ENCODE measurements at places on chromosomes 1 and 21. TPM values are rescaled to one million over a fixed set of nuclear protein-coding genes. Genes with fewer than 3 reads are reported as not detected.

Gene ASCL5
- total RNA-seq, result not detected

Gene LRRC3
- total RNA-seq, result not detected

DNA sequence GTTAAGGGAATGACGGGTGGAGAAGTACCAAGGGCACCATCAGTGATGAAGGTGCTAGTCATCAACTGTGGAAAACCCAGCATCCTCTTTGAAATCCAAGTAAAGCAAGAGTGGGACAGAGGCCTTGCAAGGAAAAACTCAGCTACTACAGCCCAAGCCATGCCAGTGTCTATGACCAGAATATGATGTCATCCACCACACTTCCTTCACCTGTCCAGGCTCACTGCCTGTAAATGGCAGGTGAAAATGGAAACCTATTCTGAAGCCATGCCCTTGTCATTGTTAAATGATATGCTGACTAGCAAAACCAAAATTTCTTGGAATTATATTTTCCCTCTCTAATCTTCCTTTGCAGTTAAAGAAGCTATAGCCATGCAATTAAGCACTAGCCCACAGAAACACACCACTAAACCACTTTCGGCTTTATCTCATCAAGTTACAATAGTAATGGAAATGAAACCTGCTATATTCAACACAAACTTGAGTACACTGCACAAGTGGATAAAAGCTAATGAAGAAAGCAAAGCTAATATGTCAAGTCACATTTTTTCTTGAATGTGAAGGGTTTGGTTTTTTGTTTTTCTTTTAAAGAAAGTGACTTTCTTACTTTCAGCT, 96.3 kb upstream of the RALGPS2 start:
- DNase-seq, result no peak

DNA sequence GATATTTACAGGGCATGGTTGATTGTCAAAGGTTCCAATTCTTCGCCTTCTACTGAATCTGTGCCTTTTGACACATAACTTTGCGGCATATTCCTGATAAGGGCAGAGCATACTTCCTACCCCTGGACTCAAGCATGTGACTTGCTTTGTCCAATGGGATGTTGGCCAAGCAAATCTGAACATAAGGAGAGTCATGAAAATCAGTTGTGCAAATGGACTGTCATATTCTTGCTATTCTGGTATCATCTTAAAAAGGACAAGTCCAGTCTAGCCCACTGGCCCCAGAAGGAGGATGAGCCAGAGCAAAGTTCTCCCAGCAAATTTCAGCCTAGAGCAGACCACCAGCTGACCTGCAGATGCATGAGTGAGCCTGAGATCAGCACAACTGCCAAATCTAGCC, 41.0 kb upstream of the MUTYH start:
- no peak for DNase-seq

GRCh38 chr1:145979746-145980456, 15.4 kb downstream of the POLR3GL start:
- DNase-seq, result peak; percentile 82

Gene ATXN7L2
- 5.7 TPM for total RNA-seq

Gene FCRL1
- 109 TPM for total RNA-seq

- peak; percentile 66 for DNase-seq
Observed at GRCh38 chr21:33299181-33299752, 25.5 kb upstream of the IFNAR1 start.

DNA sequence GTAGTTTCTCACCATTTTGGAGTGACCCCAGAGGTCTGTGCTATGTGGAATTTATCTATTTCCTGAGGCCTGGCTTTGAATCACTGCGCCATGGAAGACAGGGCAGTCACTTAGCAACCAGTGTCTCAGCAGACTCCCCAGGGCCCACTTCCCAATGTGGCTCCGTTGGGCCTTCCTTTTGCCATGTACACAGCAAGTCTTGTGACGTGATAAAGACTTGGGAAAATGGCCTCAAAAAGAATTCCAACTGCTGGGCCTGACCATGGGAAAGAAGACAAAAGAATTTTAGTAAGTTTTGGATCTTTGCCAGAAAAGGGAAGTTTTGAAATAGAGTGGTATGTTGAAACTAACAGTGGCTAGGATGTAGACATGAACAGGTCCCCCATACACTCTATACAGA, 36.2 kb downstream of the TLR5 start:
- no peak for DNase-seq

GRCh38 chr1:41414296-41414695, 53.1 kb downstream of the FOXO6 start:
- DNase-seq, result no peak

DNA sequence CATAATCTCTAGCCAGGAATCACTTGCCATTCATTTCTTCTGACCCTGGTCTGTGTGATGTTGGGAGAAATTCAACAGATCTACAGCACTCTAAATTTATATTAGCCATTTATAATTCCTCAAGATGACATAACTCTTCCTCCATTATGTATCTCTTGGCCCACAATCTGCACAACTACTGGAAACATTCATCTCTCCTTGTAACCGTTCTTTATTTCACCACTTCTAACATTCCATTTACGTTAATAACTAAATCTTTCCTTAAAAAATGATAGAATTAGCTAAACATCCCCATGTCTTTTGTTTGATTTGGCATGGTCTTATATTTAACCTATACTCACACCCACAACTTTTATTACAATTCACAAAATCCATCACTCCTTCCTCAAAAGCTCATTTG, 166.0 kb downstream of the COL11A1 start:
- DNase-seq, result no peak

- DNase-seq, result no peak
Observed at GRCh38 chr21:42598159-42598735, 55.2 kb upstream of the PDE9A start.

GRCh38 chr1:7438396-7438785, 332.7 kb upstream of the VAMP3 start:
- DNase-seq, result no peak

GRCh38 chr21:28916150-28916893, 76.4 kb downstream of the LTN1 start:
- no peak for DNase-seq

GRCh38 chr1:65319141-65319540, 9.8 kb downstream of the DNAJC6 start:
- DNase-seq, result no peak

GRCh38 chr1:89863165-89863830, 42.5 kb downstream of the LRRC8D start:
- peak; percentile 74 for DNase-seq

GRCh38 chr1:155261493-155261851, 688 bp downstream of the SCAMP3 start:
- DNase-seq, result peak; percentile 73

GRCh38 chr1:106439475-106439874, 617.0 kb upstream of the PRMT6 start:
- DNase-seq, result no peak

DNA sequence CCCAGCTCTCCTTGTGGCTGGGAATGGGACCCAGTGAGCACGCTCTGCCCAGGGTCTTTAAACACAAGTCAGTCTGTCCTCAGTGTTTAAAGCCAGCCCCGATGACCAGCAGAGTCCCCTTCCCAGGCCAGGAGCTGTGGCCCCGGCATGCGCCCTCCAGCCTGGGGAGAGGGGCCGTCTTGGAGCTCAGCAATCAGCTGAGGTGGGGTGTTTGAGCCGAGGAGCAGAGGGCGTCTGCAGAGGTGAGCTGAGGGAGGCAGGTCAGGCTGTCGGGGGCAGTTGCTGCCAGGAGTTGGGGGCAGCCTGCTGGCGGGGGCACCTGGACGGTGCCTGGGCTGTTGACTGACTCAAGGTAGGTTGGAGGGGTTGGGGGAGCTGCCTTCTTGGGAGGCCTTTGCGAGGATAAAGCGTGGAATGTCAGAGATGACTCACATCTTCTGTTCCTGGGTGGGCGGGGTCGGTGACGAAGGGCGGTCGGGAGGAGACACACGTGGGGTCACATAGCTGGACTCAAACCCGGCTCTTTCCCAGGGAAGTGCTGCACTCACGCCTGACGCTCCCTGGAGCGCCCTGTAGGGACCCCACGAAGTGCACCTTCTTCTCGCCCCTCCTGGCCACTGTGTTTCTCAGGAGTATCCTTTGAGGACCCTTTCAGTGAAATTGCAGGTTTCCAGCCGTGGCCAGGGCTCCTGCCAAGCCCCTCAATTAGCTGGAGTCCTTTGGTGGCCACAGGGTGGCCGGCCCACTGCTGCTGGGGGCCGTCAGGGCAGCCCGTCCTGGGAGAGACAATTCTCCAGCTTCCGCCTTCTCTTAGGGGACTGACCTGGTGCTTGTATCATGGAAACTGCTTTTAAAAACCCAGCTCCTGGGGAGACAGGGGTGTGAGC, 86.2 kb downstream of the SIK1 start:
- no peak for DNase-seq

GRCh38 chr1:115677565-115677964, 35.8 kb downstream of the VANGL1 start:
- DNase-seq, result no peak

Gene S100A3
- total RNA-seq, result not detected

- DNase-seq, result peak; percentile 56
Observed at GRCh38 chr1:41517062-41517438, 32.6 kb upstream of the EDN2 start.

DNA sequence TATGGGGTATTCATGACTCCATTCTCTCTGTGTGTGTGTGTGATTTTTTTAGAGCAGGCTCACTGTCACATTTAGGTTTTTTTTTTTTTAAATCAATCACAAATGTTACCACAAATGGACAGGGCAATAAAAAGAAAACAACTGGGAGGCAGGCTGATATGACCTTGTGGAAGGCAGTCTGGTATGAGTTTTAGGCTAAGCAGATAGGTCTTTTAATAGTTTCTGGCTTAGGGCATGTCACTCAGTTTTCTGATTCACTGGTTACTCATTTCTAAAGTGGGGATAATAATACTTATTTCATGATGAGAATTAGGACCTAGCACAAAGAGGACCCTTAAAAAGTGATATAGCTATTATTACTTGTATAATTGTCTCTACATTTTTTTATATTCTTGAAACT, 278.9 kb downstream of the RYR2 start:
- no peak for DNase-seq
